ENCODE measurements at places on chromosomes 4 and X. TPM values are rescaled to one million over a fixed set of nuclear protein-coding genes. Genes with fewer than 3 reads are reported as not detected.

SLITRK4 gene
- total RNA-seq, result 3.4 TPM

ZNF157 gene
- total RNA-seq, result not detected

HS6ST2 gene
- 0.82 TPM for total RNA-seq

SLC4A4 gene
- total RNA-seq, result 0.58 TPM

ITM2A gene
- total RNA-seq, result 159 TPM

STARD8 gene
- 12.7 TPM for total RNA-seq

MMRN1 gene
- total RNA-seq, result 28.7 TPM

PFKFB1 gene
- total RNA-seq, result not detected

YIPF7 gene
- not detected for total RNA-seq

NLGN4X gene
- total RNA-seq, result 2.2 TPM

GPC3 gene
- total RNA-seq, result not detected

VAMP7 gene
- 36.3 TPM for total RNA-seq

TEX11 gene
- not detected for total RNA-seq

TEC gene
- 0.24 TPM for total RNA-seq

F9 gene
- total RNA-seq, result not detected

GAGE1 gene
- not detected for total RNA-seq

NAP1L2 gene
- 0.41 TPM for total RNA-seq

ZFP42 gene
- 0.63 TPM for total RNA-seq

SSX2 gene
- not detected for total RNA-seq

WDFY3 gene
- total RNA-seq, result 104 TPM

CTSO gene
- 18.3 TPM for total RNA-seq

EVC2 gene
- 11.7 TPM for total RNA-seq

CNKSR2 gene
- total RNA-seq, result not detected

MAGEA11 gene
- not detected for total RNA-seq

SLC9B1 gene
- total RNA-seq, result 0.24 TPM

HMX1 gene
- total RNA-seq, result not detected

TMEM271 gene
- total RNA-seq, result not detected
